ENCODE measurements at places on chromosomes 5 and 9.

GRCh38 chr9:114953959-114954358, 23.6 kb upstream of the TNFSF8 start:
- no peak for DNase-seq

DNA sequence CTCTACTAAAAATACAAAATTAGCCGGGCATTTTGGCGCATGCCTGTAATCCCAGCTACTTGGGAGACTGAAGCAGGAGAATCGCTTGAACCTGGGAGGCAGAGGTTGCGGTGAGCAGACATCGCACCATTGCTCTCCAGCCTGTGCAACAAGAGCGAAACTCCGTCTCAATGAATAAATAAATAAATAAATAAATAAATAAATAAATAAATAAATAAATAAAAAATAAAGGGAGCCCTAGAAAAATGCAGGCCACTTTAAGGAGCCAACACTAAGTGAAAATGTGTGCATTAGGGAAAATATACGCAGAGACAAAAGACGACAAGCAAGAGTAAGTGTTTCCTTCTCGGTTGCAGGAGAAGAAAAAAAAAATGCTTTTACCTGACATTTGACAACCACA, 132.6 kb upstream of the CDH10 start:
- no peak for DNase-seq

DNA sequence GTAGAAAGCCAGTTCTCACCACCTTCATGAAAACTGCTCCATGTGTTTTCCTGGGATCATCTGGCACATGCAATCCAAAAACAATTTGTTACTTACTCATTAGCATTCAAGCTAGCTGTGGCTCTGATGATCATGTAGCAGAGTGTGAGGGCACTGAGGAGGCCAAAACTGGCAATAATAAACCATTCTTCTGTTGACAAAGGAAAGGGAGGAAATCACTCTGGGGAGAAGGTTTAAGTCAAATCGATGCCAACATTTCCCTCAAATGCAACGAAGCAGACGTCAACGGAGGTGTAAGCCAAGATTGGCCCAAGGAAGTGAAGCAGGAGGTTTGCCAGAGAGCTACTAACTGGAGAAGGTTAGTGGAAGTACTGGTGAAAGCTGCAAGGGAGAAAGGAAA, 55.7 kb upstream of the TBC1D9B start:
- no peak for DNase-seq

- DNase-seq: no peak
Measured at GRCh38 chr5:56729488-56729887, 85.9 kb upstream of the MAP3K1 start.

DNA sequence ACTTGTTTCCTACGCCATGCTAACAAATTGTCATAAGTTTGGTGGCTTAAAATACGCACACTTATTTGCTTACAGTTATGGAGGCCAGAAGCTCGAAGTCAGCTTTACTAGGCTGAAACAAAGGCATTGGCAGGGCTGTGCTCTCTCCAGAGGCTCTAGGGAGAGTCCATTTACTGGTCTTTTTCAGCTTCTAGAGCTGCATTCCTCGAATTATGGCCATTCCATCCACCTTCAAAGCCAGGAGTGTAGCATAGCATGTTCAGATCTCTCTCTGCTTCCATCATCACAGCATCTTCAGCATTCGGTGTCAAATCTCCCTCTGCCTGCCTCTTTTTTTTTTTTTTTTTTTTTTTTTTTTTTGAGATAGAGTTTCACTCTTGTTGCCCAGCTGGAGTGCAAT, 670.2 kb downstream of the ACTL7B start:
- no peak for DNase-seq

- DNase-seq: no peak
Measured at GRCh38 chr5:161372682-161373344, 173.7 kb downstream of the GABRB2 start.

- DNase-seq: no peak
Measured at GRCh38 chr9:134592018-134592818, 49.4 kb upstream of the COL5A1 start.

DNA sequence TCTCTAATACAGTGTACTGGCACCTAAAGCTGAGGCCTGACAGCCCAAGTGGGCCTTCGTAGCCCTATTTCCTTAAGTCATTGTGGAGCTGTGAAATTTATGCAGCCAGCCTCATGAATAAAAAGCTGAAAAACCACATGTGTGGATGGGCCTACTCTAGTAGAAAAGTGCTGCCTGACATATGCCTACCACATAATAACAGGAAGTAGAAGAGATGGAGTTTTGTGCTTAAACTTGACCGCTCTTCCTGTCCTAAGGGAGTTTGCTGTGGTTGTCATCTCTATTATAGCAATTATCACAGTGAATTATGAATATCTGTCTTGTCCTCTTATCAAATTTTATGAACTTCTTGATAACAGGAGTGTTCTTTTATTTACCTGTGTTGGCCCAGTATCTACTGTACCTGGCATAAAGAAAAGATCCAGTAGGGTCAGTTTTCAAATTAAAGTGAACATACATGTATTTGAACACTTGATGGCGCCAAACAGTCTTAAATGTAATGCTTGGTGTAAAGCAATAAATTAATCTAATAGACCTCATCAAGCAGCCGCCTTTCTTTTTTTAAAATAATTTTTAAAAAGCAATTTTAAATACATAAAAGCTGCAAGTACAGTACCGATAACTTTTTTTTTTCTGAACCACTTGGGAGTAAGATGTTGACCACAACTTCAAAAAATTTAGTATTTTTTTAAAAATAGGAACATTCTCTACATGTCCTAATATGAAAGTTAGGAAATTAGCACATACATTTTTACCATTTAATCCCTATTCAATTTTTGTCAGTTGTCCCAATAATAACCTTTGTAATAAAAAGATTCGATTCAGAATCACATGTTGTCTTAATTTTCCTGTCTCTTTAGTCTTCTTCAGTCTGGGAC, 51.0 kb downstream of the FKTN start:
- DNase-seq: no peak

GRCh38 chr5:57067597-57067924, 106.3 kb upstream of the GPBP1 start:
- DNase-seq: no peak

- no peak for DNase-seq
Measured at GRCh38 chr9:589723-590122, 251.8 kb upstream of the DMRT1 start.

DNA sequence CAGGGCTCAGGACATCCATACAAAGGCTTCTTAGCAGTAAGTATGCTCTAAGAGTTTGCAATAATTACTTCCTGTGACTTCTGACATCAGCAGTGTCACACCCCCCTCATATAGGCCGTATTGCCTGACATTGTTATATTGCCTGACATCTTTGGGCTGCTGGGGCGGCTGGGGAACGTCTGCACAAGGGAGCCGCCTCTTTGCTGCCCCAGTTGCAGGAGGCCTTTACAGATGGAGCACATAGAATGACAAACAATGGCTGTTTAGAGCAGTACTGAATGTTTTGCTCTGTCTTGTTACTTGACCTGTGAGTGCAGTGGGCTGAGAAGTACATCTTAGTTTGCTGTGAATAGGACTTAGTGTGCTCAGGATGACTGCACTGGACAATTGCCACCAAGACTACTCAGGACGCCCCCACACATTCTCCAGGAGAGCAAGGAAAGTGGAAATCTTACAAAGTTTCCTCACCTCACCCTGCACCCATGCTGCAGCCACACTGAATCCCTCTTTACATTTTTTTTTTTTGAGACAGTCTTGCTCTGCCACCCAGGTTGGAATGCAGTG, 65.4 kb upstream of the SPOCK1 start:
- DNase-seq: no peak

DNA sequence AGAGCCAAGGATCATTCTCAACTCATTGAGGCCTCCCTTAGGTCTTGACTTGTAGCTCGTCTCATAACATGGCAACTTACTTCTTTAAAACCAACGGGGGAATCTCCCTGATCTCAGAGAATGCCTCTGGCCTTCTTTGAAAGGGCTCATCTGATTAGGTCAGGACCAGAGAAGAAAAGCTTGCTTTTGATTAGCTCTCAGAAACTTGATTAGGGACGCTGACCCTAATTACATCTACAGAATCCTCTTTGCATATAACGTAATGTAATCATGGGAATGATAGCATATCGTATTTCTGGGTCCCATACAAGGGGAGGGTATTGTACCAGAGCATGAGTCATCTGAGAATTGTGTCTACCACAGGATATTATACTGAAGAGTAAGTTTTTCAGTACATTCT, 125.1 kb upstream of the SH3GL2 start:
- DNase-seq: no peak

GRCh38 chr5:144011388-144011787, 159.1 kb downstream of the YIPF5 start:
- no peak for DNase-seq

DNA sequence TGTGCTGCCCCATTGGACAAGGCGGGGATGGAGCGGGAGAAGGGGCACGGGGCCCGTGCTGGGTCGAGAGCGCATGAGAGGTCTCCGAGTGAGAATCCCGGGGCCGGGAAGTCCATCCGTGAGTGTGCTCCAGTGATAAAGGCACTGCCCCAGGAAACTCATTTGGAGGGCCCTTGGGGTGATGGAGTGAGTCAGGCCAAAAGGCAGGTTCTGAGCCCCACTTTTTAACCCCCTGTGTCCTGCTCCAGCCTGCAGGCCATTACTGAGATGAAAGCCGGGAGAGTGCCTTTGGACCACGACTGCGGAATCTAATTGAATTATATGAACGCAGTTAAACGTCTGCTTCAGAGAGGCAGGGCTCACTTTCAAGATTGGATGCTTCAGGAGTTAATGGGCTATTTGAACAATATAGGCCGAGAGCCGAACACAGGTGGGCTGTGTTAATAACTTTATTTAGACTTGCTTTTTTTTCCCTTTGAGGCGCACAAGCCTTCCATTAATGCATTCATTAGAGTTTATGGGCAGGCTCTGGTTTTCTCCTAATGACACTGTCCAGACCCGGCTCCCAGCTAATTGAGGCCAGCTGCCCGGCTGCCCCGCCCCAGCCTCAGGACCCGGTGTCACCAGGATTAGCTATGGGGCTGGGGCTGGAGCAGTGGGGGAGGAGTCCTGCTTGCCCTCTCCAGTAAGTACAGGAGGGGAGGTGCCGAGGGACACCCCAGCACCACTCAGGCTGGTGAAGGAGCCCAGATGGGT, 79.1 kb upstream of the LMX1B start:
- peak; percentile 77 for DNase-seq

- DNase-seq: no peak
Measured at GRCh38 chr5:56737951-56738606, 77.3 kb upstream of the MAP3K1 start.

DNA sequence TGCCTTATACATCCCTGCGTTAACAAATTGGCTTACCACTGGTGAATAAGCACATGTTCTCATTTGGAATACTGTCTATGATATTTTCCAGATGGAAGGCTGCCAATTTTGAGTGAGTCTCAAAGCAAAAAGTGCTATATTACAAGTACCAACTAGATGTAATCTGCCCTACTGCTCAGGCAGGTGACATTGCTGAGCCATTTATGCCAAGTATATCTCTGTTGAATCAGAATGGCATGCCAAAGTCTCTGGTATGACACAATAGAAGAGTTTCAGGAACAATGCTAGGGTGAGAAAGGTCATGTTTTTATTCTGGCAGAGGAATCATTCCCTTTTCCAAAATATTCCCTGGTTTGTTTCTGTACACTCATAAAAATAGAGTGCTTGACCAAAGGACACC, 356.5 kb downstream of the CDH9 start:
- DNase-seq: no peak

GRCh38 chr5:138468133-138468965, 3.1 kb downstream of the EGR1 start:
- no peak for DNase-seq

DNA sequence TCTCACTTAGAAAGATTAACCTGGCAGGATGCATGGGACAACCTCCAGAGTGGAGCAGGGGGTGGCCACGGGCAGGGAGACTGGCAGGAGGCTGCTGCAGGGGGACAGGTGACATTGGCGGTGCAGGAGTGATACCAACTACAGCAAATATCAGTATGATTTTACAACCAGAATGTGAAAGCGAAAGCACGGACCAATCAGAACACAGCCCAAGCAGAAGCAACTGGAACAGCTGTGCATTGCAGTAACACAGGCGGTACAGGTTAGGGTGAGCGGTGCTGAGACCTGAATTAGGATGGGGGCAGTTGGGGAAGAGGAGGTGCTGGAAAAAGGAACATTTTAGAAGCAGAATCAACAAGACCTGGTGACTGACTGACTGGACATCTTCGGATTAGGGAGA, 29.3 kb downstream of the POLR1E start:
- no peak for DNase-seq

DNA sequence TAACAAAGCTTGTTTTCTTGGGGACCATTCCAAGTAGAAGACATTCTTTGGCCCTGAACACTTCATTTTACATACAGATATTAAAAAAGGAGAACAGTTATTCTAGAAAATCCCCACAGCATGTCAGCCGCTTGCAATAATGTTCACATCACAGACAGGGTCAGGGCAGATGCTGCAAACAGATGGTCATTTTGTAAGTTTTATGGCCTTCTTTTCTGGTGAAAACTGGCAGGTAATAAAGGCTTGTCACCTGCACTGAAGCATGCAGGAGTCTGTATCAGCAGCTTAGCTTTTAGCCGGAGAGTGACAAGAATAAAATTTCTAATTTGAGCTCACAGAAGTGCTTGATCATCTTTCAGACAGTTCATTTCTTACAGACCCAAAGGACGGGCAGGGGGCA, 220.9 kb upstream of the DAP start:
- no peak for DNase-seq

GRCh38 chr5:65100911-65101631, 332.3 kb downstream of the CWC27 start:
- no peak for DNase-seq

- no peak for DNase-seq
Measured at GRCh38 chr9:70868041-70868440, 253.4 kb downstream of the TRPM3 start.

GRCh38 chr5:24621792-24622191, 23.0 kb downstream of the CDH10 start:
- DNase-seq: no peak

- DNase-seq: no peak
Measured at GRCh38 chr9:99881769-99882168, 24.7 kb upstream of the STX17 start.

GRCh38 chr5:131112424-131112823, 52.6 kb downstream of the HINT1 start:
- no peak for DNase-seq

GRCh38 chr5:24805230-24805629, 160.5 kb upstream of the CDH10 start:
- no peak for DNase-seq

DNA sequence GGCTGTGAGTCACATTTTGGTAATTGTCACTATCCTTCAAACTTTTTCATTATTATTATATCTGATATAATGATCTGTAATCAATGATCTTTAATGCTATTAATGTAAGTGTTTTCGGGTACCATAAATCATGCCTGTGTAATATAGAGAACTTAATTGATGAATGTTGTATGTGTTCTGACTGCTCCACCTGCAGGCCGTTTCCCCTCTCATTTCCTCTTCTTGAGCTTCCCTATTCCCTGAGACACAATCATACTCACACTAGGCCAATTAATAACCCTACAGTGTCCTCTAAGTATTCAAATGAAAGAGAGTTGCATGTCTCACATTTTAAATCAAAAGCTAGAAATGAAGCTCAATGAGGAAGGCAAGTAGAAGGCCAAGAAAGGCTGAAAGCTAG, 420.9 kb upstream of the SGCD start:
- DNase-seq: no peak

- no peak for DNase-seq
Measured at GRCh38 chr9:114518599-114519022, 13.3 kb upstream of the WHRN start.

GRCh38 chr5:111649516-111649915, 107.5 kb downstream of the NREP start:
- no peak for DNase-seq

Measured in spleen (tissue), 13 donors.